ENCODE measurements at places on chromosomes 6 and 20.

GRCh38 chr6:71733970-71734899, 152.1 kb upstream of the RIMS1 start:
- no peak for DNase-seq

DNA sequence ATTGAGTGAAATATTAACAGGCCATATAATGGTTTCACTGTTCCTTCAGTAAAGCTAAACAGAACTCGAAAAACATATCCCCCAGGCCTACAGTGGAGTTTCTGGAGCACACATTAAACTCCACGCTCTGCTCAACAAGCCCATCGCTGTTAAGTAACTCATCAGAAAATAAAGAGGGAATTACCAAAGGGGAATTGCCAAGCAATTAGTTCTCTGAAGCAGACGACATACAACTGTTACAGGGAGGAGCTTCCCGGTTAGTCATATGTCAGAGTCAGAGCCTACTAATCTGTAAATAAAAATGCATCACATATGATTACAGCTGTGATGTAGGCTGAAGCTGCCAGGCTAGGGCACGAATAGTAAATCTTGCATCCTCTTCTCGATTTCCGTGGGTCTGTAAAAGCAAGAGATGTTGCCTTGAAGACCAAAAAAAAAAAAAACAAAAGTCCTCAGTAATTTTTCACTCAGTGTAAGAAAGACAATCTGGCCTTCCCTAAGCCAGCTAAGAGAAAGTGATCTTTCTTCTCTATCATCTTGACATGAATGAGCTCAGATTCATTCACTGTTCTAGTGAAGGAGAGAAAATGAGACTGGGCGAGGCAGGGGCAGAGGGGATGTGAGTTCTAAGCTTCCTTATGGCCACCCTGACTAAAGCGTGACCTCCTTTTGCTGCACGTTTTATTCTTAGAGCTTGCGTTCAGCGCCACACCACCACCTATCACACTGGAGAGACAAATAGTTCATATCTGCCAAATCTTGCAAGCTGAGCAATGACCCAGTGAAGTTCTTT, 13.8 kb downstream of the ATXN1 start:
- DNase-seq = no peak

GRCh38 chr20:19642860-19643259, 115.2 kb upstream of the RIN2 start:
- DNase-seq = no peak

- no peak for DNase-seq
Measured at GRCh38 chr20:47146686-47147085, 209.8 kb downstream of the ZMYND8 start.

DNA sequence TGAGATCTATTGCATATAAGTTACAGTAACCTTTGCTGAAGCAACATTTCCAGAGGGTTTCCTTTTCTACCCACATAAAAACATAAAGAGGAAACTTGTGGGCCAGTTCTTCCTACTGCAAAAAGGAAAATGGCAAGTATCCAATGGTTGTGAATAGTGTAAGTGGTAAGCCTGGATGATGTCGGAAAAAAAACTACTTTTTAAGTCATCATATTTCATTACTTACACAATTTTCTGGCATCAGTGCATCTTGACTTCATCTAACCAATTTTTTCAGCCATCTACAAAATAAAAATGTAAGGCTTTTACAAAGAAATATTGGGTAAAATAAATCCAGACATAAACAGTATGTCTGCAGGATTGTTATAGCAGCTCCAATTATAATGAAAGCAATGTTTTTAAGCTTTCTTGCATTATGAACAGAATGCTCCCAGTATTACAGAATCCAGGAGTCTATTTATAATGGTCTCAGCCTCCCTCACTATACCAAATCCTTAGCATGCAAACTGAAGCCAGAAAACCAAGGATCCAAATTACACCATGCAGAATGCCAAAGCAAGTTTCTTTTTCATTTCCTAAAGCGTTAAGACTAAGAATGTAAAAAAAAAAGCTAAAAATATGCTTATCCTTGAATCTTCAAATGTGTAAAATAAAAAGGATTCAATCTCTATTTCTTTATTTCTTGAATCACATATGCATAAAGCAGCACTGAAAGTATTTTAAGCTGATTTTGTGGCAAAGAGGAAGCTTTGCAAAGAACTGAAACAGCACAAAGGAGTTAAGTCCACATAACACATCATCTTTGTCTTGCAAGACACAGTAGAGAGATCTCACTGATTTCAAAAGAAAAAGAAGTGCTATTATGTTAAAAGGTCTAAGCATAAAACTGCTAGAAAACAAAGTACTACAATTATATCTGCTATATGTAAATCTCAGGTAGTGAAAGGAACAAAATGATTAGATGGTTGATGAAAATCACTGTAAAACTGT, 126.8 kb upstream of the HMGCLL1 start:
- DNase-seq = no peak

DNA sequence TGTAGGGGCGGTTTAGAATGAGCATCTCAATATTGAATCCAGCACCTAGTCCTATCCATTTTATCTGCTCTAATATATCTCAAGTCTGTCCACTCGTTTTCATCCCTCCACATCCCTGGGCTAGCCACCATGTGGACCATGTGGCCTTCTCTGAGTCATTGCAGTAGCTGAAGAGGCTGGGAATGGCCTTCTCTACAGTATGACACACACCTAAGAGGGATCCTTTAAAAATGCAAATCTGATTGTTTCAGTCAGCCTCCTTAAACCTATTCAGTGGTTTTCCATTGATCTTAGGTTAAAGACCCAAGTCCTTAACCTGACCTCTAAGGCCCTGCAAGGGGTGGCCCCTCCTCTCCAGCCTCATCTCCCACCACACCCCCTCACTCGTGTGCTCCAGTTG, 9.4 kb downstream of the RING1 start:
- DNase-seq = no peak

- no peak for DNase-seq
Measured at GRCh38 chr20:57503035-57503658, 21.8 kb downstream of the CTCFL start.

DNA sequence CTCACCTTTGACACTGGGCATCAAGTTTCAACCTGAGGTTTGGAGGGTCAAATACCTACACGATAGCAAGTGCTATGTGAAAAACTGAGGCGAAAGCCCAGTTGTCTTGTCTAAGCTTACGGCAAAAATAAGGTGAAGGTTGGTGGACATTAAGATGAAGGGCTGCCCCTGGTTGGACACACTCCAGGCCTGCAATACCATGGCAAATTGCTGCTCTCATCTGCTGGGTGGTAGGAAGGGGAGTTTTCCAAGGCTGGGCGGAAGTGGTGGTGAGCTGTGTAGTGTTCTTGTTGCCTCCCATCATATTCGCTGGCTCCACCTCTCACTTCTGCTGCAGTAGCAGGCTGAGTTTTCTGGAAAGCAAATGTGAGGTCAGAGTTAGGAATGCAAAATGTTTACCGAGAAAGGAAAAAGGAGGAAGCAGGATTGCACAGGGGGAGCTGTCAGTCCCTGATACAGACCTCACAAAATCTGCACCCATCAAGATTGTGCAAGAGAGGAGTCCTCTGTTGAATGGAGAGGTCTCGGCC, 33.7 kb downstream of the SCP2D1 start:
- DNase-seq = no peak

DNA sequence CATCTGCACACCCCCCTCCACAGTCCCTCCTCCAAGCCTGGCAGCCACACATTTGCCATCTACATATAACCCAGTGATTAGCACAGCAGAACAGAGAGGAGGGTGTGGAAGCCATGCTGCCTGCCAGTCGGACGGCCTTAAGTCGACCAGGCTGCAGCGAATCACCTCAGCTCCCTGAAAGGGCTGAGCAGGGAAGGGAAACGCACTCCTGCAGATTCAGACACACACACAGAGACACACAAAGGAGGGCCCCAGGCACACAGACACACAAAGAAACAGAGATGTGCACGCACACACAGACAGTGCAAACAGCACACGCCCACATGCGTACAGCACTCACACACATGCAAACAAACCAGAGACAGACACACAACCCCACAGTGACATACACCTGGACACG, 11.2 kb upstream of the SIRPA start:
- DNase-seq = no peak

DNA sequence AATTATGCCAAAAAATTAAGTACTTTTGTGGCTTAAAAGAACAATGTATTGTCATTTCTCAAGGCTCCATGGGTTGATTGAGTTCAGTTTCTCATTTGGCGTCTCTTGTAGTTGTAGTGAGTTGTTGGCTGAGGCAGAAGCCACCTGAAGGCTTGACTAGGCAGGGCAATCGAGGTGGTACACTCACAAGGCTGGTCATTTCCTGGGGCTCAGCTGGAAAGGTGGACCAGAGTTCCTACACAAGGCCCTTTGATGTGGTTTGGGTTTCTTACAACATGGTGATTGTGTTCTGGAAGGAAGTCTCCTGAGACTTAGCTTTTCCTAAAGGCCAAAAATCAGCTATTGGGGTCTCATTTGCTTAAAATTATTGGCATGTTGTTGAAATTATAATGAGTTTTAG, 22.6 kb downstream of the MAS1 start:
- no peak for DNase-seq

DNA sequence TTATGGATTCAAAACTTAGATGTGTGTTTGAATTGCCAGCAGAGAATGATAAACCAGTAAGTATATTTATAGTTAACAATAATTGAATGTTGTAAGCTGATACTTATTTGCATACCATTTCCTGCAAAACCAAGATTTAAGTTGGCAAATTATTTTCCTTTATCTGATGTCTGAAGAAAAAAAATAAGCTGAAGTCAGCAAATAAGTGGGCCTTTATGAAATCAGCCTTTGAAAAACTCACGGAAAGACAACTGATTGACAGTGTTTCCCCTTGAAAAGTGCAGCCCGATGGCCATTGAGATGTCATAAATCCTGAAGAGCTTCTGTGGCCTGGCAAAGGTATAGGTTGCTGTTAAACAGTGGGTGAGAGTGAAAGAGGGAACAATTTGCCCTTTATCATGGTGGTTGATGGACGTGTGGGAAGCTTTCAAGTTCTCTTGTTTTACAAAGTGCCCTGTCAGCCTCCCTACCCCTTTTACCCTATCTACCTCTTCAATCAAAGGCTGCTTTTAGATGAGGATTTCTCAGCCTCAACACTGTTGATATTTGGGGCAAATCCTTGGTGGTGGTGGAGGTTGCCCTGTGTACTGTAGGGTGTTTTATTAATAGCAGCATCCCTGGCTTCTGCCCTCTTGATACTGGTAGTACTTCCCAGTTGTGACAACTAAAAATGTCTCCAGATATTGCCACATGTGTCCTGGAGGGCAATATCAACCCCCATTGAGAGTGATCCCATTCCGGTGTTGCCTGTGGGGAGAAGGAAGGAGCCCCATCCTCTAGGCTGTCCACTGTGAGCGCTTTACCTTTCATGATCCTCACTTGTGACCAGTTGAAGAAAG, 50.2 kb downstream of the VAPB start:
- no peak for DNase-seq

DNA sequence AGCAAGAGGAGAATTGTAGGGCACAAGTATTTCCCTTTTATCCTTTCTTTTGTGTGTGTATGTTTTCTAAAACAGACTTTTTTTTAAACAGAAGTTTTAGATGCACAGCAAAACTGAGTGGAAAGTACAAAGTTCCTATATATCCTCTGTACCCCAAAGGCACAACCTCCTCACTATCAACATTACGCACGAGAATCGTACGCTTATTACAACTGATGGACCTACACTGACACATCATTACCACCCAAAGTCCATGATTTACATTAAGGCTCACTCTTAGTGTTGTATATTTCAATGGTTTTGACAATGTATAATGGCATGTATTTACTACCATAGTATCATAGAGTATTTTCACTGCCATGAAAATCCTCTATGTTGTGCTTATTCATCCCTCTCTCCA, 32.6 kb downstream of the MAN1A1 start:
- no peak for DNase-seq

DNA sequence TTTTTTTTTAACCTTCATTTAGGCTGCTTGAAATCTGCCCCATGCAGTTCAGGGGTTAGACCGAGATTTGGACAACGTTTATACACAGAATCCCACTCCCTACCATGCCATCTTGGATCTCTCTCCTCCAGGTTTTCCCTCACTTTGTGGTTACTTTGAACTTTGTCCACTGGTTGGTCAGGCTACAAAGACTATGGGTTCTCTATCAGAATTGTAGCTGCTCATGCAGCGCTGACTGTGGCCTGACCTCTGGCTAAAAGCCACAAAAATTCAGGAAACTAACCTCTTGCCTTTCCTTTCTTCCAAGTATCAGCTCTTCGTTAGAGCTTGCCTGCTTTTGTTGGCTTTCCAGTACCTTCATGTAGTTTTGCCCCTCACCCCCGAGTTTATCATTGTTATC, 44.9 kb upstream of the KCNG1 start:
- no peak for DNase-seq

DNA sequence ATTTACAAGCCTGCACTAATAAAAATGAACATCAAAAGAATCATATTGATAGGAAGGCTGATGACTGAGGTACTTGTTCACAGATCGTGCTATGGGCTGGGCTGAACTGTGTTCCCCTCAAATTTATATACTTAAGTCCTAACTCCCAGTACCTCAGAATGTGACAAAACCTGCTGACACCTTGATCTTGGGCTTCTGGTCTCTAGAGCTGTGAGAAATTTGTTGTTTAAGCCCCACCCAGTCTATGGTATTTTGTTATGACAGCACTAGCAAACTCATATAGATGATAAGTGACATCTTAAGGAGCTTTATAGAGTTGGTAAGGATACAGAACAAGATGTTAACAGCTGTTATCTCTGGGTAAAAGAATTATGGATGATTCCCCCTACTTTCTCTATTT, 13.8 kb downstream of the UBE2V1 start:
- no peak for DNase-seq

- DNase-seq = no peak
Measured at GRCh38 chr6:154814063-154814462, 80.8 kb downstream of the SCAF8 start.

GRCh38 chr6:167794161-167795157, 32.3 kb upstream of the AFDN start:
- no peak for DNase-seq

DNA sequence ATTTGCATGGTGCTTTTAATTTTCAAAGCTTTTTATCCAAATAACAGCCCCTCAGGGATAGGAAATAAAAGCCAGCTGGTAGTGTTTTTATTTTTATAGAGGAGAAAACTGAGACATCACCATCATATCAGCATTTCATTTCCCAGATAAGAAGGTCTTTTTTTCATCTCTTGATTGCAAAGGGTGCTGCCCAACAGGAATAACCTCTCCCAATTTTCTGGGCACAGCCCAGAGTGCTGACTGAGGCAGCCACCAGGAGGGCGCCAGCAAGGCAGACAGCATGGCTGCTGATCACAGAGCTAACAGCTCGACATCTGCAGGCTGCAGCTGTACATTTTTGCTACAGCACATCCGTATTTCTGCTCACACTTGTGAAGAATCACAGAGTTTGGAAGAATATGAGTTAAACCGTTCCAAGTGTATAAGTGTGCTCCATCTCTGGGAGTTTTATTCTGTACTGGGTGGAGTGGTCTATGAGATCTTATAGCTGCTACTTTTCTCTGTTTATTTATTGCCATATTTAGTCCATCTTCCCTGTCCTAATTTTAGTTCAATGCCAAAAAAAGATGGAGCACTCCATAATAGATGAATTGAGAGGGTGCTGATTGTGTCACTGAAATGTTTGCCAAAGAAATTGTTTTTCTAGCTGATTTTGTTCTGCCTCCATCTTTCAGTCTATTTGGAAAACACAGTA, 85.5 kb upstream of the C20orf144 start:
- DNase-seq = no peak

Measured in stimulated activated naive CD4-positive, alpha-beta T cell treated with Interleukin-2 at 50 U/mL for 16 hours (primary cell).